ENCODE measurements at places on chromosomes 13 and 19.

- DNase-seq = no peak
Observed at GRCh38 chr13:84931264-84931663, 868.0 kb downstream of the SLITRK6 start.

- no peak for DNase-seq
Observed at GRCh38 chr19:44871809-44872208, 19.2 kb upstream of the TOMM40 start.

GRCh38 chr13:65679240-65679639, 1550.9 kb downstream of the PCDH9 start:
- no peak for DNase-seq

DNA sequence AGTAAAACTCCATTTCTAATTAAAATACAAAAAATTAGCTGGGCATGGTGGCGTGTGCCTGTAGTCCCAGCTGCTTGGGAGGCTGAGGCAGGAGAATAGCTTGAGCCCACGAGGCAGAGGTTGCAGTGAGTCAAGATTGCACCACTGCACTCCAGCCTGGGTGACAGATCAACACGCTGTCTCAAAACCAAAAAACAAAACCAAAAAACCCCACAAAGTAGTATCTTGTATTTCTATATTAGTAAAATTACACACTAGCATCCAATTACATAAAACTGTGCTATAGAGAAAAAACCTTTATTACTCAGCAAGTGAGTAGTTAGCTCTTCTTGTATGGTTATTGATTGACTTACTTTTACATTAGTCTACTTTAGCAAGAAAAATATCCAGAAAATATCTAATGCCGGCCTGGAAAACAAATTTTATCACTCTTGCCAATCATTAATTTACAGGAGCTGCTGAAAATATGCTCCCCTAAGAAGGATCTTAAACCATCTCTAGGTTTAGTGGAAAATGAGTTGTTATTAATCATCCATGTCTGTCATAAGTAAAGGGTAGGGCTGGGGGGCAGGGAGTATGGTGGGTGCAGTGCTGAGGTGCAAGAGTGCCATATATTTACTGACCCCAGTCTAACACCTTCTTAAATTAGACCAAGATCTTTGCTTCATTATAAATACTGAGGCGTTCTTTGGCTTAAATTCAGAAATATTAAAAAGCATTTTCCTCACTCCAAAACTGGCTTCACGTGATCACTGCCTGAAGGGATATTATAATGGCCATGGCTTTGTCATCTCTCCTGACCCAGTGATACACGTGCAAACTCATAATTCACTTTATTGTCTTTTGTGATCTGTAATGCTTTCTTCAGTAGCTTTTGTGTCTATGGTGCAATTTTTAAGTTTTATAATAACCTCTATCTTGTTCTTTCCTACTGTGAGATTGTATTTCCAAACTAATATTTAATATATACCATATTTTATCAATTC, 44.1 kb downstream of the UBL3 start:
- no peak for DNase-seq

- DNase-seq = no peak
Observed at GRCh38 chr13:19860884-19861655, 2.4 kb downstream of the ZMYM5 start.

- no peak for DNase-seq
Observed at GRCh38 chr19:13997631-13997962, 8.5 kb downstream of the RFX1 start.

DNA sequence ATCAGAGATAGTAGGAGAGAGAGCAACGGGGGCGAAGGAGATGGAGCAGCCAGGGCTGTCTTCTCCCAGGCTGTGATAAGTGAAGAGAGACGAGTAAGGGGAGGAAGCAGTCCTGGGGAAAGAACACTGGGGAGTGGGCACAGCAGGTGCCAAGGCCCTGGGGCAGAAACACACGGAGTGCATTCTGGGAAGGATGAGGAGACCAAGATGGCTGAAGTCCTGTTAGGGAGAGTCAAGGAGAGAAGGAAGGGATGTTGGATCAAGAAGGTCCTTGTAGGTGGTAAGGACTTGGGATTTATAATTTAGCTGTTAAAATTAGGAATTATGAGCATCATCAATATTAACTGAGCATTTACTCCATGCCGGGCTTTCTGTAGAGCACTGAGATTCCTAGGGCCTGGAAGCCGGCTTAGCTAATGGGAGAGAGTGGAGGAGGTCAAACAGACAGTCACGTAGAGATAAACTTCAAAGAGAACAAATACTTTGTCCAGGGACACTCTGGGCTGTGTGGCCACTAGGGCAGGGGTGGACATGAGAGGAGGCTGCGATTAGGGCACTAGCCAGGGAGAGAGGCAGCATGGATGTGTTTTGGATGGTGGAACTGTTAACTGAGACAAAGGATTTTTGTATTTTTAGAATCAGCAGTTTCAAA, 134.2 kb upstream of the PEG3 start:
- DNase-seq = no peak

DNA sequence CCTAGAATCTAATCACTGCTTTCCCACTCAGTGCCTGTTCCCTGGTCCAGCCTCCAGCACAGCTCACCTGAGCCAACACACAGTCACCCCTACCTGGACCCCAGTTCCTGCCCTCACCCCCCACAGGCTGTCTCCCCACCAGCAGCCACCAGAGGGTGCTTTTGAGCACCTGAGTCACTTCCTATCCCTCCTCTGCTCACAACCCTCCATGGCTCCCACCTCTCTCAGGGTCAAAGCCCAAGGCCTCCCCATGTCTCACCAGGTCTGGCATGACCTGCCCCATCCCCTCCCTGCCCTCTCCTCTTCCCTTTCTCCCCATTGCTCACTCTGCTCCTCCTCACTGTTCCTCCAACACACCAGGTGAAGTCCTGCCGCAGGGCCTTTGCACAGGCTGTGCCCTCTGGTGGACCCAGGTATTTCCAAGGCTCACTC, 7.1 kb upstream of the DPP9 start:
- no peak for DNase-seq

DNA sequence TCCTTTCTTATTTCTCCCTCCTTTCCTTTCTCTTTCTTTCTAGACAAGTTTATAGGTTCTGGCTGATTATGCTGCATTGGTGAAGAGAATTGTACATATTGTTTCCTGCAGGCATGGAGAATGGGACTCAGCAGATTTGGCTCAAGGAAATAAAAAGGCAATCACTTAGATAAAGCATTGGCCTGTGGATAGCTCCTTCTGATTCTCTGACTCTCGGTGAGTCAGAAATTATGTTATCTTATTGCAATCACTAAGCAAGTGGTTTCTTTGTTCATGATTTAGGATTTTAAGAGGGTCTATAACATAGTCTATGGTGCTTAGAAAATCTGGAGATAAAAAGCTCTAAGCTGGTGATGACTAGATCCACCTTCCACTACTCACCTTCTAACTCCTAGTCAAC, 54.0 kb upstream of the POSTN start:
- DNase-seq = no peak

DNA sequence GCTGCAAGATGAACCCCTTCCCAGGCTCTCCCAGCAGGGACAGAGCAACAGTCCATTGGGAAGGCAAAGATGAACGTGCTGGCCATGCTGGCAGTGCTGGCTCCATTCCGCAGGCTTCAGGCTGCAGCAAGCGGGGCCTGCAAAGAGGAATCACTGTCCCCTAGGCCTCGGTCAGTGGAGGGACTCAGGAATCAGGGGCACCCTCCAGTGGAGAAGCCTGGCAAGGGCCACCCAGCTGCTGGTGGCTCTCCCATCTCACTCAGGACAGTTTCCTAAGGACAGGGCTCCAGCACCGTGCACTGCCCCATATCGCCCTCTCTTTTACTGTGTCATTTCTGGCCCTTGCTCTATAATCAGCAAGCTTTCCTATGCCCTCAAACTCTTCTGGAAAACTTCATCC, 498.6 kb downstream of the EFNB2 start:
- DNase-seq = no peak

DNA sequence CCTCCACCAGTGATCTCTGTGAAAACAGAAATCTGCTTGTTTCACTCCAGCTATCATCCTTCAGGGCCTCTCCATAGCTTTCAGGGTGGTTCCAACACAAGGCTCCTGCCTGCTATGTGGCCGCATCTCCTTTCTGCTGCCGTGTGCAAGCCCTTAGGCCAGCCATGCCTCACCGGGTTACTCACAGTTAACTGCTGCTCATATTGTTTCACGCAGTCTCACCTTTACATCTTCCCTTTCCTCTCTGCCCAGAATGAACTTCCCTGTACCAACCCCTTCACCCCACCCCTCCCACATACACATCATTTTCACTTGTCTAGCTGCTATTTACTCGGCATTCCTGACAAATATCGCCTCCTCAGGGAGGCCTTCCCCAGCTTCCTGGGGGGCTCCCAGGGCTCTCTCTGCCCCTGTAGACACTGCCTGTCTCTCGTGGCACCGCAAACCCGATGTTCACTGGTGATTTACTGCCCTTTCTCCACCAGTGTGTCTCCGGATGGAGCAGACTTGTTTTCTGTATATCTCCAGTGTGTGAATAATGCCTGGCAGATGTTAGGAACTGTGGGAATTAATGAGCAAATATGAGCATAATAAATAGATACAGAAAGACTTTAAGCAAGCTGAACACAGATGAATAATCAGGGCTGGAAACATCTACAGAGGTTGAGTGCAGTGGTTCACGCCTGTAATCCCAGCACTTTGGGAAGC, 39.3 kb upstream of the GPR183 start:
- DNase-seq = no peak

DNA sequence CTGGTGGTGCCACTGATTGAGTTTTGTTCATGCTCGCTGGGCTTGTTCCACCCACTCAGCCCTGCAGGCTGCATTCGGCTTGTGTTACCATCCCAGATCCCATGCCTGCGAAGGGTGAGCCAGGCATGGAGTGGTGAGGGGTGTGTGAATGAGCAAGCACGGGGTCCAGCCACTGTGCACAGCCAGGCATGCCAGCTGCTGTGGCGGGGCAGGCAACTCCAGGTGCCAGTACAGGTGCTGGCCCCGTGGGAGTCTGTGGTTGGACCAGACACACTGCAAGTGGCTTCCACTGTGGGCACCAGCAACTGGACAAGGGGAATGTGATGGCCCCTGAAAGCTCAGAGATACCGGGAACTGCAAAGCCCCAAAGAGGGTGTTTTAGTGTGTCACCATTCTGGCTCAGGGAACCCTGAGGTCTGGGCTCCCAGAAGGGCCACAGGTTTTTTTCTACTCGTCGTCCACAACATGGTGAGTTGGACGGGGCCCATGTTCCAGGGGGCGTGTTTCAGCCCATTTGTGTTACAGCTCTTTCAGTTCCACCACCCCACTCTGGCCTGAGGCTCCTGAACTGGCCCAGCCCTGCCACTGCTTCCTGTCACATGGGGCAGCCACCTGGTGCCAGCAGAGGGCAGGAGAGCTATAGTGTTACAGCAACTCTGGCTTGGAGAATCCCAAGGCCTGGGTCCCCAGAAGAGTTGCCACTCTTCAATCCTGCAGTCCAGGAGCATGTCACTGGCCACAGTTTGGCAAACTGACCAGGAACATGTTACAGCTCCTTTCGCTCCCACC, 217.0 kb upstream of the OBI1 start:
- DNase-seq = no peak

All from HS-5 (cell line).